ENCODE measurements at places on chromosomes 1 and 21.

- no peak for DNase-seq
Measured at GRCh38 chr1:147349533-147349932, 107.0 kb downstream of the CHD1L start.

DNA sequence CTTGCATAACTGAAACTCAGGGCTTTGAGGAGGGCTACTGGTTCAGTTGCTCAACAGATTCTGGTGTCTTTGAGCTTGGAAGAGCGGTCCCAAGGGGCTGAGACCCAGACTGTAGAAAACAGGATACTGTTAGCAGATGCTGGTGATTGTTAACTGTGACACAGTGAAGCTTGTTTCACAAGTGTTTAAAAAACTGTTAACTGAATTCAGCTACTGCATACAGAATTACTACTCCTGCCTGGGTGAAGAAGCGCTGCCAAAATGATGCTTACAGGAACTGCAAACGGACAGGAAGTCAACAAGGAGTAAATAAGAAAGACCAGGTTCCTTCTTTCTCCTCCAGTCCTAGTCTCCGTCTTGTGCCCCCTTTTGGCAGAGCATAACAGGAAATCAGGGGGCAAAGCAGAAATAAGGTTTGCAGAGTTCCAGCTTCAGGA lies 195.3 kb upstream of the USP25 start:
- no peak for DNase-seq

- DNase-seq = peak; percentile 69
Measured at GRCh38 chr1:224779536-224779935, 149.9 kb upstream of the DNAH14 start.

DNA sequence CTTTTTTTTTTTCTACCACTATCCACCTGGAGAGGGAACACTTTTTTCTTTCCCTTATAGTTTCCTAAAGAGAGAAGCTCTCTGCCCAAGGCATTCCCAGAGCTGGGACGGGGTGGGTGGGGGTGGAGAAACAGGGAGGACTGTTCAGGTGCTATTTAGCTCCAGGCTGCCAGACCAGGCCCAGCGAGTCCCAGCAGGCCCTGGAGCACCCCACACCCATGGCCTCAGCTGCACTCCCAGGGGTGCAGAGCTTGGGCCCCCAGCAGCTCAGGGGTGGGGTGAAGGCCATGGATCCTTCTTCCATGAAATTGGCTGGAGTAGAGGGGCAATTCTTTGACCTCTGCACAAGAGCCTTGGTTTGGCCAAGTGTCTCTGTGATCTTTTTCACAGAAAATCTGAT lies 4.1 kb downstream of the ETV3L start:
- DNase-seq = no peak

DNA sequence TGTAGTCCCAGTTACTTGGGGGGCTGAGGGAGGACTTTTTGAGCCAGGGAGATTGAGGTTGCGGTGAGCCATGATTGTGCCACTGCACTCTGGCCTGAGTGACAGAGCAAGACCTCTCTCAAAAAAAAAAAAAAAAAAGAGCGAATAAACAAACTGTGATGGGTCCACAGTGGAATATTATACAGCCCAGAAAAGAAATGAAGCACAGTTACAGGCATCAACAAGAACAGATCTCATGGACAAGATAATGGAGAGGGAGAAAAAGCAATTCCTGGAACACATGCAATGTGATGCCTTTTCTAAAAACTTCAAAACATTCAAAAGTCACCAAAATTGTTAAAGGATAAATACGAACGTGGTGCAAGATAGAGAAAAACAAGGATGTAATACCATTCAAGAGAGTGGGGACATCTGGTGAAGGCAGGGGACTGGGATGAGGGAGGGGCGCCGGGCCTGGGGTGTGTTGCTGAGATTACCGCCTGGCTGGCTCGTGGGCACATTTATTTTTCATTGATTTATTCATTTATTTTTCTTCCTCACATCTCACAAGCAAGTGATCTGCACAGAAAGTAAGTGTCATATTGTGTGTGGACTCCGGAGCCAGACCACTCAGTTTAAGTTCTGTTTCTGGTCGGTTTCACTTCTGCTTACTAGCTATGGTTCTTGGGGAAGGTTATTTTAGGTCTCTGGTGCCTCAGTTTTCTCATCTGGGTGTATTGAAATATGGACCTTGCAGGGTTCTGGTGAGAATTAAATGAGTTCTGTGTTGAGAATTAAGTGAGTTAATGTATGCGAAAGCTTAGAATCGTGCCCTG lies 30.1 kb downstream of the ABCG1 start:
- DNase-seq = no peak

DNA sequence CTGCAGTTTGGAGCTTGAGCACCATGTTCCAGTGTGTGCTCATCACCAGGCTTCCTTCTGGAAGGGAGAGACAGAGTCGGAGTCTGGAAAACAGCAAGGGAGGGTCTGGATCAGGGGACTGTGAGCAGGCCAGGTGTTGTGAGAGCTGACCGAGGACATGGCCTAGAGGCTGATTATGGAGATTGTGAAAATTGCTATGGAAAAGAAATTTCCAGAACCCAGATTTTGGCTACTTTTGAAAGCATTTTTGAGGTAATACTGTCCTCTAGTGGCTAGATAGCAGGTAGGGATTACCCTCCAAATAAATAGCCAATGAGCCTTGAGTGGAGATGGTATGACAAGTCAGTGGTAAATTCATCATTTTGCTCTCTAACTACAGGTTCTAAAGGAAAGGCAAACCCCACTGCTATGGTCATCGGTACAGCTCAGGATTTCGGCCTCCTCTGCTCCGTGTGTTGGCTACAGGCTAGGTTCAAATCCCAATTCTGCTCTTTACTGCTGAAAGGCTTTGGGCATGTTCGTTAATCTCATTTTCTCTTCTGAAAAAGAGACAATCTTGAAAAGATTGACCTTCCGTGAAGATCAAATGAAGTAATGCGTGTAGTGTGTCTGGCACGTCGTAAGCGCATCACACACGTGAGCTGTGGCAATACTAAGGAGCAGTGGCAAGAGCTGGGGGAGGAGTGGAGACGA lies 1.0 kb upstream of the HAO2 start:
- DNase-seq = peak; percentile 66

GRCh38 chr1:203625628-203626019 lies 1.0 kb upstream of the ATP2B4 start:
- DNase-seq = peak; percentile 53

- DNase-seq = no peak
Measured at GRCh38 chr1:8189931-8190483, 127.9 kb upstream of the SLC45A1 start.

- no peak for DNase-seq
Measured at GRCh38 chr1:3261007-3261968, 192.3 kb downstream of the PRDM16 start.

- no peak for DNase-seq
Measured at GRCh38 chr1:41794031-41794430, 124.7 kb downstream of the HIVEP3 start.

DNA sequence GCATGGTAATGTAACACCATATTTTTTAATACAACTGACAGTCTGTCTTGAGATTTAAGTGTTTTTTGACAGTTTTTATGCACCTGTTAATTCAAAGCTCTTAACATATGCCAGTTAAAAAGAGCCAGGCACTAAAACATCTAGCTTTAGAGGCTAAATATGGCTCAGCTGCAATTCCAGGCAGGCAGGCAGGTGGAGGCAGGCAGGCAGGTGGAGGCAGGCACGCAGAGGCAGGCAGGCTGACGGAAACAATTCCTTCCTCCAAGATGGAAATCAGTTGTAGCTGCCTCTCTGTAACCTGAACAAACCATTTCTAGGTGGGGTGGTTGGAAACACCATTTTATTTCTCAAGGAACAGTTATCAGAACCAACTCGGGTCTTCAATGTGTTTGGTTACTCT lies 51.2 kb downstream of the GORAB start:
- no peak for DNase-seq
